ENCODE measurements at places on chromosomes 3 and 15.

GRCh38 chr3:12192173-12192572 lies 33.5 kb upstream of the TIMP4 start:
- no peak for DNase-seq

DNA sequence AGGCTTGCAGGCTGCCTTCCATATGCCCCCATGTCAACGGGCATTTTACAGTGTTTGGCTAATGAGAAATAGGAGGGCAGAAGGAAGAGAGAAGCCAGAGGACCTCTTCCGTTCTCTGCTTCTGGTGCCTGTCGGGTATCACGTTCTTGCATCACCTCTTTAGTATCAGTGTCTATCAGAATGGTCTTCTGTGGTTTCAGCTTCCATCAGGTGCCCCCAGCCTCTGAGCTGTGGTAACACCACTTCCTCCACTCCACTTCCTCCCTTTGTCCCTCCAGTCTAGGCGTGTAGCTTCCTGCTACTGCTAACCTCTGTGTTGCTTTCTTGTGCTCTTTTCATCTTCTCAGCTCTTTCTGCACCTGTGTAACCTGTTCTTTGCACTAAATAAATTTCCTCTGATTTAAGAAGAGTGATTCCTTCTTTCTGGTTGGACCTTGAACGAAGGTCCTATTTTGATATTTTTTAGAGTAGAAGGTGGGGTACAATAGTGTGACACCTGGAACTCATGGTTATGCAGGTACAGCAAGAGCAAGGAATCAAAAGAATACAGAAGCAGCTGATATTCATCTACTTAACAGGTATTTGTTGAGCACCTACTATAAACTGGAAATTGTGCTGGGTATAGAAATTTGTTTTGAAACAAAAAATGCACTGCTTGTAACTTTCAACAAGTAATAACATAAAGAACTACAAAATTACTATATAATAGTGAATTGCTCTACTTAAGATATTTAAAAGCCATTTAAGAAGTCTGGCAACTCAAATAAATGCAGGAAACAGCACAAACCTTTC lies 27.4 kb upstream of the FOXB1 start:
- DNase-seq, result no peak

DNA sequence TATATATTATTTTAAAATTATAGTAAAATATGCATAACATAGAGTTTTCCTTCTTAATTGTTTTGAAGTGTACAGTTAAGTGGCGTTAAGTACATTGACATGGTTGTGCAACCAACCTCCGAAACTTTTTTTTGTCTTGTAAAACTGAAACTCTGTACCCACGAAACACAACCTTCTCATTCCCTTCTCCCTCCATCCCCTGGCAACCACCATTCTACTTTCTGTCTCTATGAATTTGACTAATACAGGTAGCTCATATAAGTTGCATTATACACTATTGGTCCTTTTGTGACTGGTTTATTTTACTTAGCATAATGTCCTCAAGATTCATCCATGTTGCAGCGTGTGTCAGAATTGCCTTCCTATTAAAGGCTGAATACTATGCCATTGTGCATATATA lies 179.4 kb downstream of the SATB1 start:
- DNase-seq, result no peak

GRCh38 chr3:88032245-88032644 lies 26.6 kb downstream of the CGGBP1 start:
- no peak for DNase-seq

DNA sequence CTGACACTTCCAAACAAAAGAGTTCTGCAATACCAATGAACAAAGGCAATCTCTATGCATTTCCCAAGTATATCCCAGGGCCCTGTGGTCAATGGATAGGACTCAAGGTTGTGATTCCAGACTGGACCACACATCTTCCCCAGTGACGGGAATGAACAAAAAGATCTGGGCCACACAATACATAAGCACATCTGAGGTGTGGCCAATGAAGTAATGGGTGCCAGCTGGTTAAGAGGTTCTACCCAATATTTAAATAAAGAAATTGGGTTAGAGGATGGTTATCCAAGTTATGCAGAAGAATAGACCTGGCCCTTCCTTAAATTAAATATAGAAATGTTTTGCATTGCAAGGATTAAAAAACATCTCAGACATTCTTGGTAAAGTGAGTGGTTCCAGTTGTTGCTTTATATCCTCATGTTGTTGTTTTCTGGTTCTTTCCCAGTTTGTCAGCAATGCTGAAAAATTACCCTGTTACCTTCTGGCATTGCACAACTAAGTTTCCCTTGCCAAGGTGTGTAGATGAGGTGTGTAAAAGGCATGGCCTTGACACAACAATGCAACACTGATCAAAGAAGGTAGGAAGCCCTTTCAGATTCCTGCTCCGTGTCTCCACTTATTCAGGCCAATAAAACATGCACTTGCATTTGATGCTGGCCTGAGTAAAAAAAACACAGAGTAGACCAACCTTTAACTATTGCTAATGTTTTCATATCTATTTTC lies 86.5 kb downstream of the PRICKLE2 start:
- DNase-seq, result no peak

Data from uterus (tissue), 4 donors.